ENCODE measurements at places on chromosomes 16 and 17. TPM values are rescaled to one million over a fixed set of nuclear protein-coding genes. Genes with fewer than 3 reads are reported as not detected.

DNA sequence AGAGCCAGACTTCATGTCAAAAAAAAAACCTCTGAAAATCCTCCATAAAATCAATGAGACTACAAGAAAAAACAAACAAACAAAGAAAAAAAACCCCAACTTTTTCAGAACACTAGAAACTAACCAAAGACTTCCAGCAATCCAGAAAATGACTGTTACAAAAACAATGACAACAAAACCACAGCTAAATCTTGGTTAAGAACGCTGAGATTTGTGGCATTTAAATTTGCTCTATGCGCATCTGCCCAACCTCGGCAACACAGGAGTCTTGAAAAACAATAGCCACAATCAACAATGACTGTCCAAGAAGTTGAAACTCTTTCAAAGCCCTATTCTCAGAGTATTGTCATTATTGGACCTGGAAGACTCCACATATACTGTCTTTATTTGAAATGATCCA lies 402.4 kb downstream of the ZFHX3 start:
- DNase-seq: peak; percentile 33
- H3K36me3 ChIP-seq: no peaks in the 10 kb centered on the region
- no peaks in the 10 kb centered on the region for H3K27me3 ChIP-seq
- no peak overlapping the region for H3K4me3 ChIP-seq

Gene RASD1
- 3.7 TPM for total RNA-seq

DNA sequence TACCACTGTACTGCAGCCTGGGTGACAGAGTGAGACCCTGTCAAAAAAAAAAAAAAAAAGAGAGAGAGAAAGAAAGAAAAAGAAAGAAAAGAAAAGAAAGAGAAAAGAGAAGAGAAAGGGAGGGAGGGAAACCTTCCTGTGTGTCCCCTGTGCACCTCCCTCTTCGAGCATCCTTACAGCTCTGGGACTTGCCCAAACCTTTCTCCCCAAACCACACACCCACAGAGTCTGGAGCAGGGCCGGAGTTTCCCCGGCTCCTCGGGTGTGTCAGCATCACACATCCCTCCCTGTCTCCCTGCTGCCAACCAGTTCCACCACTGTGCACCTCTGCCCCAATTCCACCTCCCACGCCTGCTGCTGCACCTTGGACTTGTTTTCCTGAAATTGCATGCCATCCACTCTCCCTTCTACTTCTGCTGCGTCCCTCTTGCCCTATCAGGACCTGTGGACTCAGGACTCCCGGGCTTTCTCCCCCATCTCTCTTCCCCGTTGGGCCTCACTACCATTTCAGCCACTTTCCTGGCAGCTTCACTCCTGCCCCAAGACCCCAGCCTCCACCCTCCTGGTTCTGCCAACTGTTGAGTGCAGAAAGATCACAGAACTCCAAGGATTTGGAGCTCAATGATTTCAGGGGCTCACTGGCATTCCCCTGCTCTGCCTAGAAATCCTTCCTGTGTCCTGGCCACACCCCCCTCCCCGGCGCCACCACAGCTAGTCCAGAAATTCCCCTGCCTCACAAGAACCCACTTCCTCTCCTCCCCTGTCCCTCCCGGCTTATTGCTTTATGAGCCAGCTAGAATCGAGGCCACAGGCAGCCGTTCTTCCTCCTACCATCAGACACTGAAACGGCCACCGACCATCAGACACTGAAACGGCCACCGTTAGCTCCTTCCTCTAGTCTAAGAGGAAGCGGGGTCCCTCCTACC lies 3.7 kb upstream of the CDK3 start:
- H3K4me3 ChIP-seq: no peak overlapping the region
- no peaks in the 10 kb centered on the region for H3K4me1 ChIP-seq
- no peaks in the 10 kb centered on the region for H3K36me3 ChIP-seq

Gene DYNC1LI2
- 113 TPM for total RNA-seq

GRCh38 chr16:31331141-31331764 lies 23.7 kb upstream of the ITGAX start:
- H3K4me3 ChIP-seq: peak overlapping the region; percentile 54
- H3K4me1 ChIP-seq: peaks cover 12% of the 10 kb centered on the region
- H3K36me3 ChIP-seq: no peaks in the 10 kb centered on the region

Gene HOXB1
- not detected for total RNA-seq

- no peak overlapping the region for H3K4me3 ChIP-seq
- no peak overlapping the region for H3K27ac ChIP-seq
- H3K36me3 ChIP-seq: peaks cover 18% of the 10 kb centered on the region
- H3K4me1 ChIP-seq: peaks cover 21% of the 10 kb centered on the region
- no peak for DNase-seq
- H3K27me3 ChIP-seq: peaks cover 6% of the 10 kb centered on the region
These were observed 3.4 kb upstream of the LLGL2 start for GRCh38 chr17:75521951-75522727.

- H3K27ac ChIP-seq: no peak overlapping the region
- peaks cover 46% of the 10 kb centered on the region for H3K27me3 ChIP-seq
- peak; percentile 97 for DNase-seq
- H3K4me1 ChIP-seq: no peaks in the 10 kb centered on the region
These were observed 43.4 kb upstream of the CRHR1 start for GRCh38 chr17:45740553-45741330.

DNA sequence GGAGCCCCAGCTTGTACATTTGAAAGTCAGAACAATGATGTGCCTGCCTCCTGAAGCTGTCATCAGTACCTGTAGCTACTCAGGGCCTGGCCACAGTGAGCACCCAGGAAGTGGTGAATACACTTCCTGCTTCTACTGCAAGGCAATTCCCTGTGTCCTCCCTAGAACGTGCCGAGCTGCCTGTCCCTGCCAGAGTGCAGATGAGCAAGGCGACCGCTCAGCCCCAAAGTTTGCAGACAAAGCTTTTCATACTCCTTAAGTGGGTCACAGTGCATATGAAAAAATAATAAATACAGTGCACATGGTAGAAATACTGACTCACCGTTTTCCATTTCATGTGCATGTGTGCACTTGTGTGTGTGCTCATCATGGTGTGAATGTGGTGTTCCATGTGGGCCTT lies 77.3 kb downstream of the MPRIP start:
- H3K4me1 ChIP-seq: no peaks in the 10 kb centered on the region
- no peaks in the 10 kb centered on the region for H3K27me3 ChIP-seq
- no peak overlapping the region for H3K4me3 ChIP-seq
- H3K27ac ChIP-seq: no peak overlapping the region
- no peaks in the 10 kb centered on the region for H3K36me3 ChIP-seq

- no peak overlapping the region for H3K4me3 ChIP-seq
- H3K4me1 ChIP-seq: peaks cover 8% of the 10 kb centered on the region
These were observed 48.5 kb upstream of the ZCCHC14 start for GRCh38 chr16:87541147-87541871.

DNA sequence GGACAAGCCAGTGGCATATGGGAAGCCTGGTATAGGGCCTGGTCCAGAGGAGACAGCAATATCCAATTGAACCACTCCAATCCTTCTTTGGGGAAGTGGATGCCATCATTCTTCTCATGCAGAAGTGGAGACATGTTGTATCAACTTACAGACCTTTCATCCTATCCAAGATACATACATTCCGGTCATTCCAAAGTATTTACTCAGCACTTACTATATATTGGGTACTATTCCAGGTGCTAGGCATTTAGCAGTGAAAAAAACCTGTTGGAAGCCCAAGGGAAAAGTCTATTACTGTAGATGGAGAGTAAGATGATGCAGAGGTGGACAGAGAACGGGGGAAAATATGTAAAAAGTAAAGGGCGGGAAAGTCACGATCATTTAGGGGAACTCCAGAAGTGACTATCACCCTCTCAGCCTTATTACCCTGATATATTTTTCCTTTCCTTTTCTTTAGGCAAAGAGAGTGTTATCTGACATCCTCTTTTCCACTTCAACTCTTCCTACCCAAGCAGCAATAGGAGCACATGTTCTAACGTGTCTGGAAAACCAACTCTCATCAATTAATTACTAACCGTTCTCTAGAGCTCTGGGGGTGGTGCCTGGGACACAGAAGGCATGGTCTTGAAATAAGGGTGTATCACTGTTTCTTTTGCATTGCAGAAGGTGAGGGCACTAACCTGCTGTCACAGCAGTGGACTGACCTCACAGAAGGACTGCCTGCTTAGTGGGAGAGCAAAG lies 210.1 kb upstream of the MAF start:
- no peaks in the 10 kb centered on the region for H3K36me3 ChIP-seq
- H3K4me3 ChIP-seq: no peak overlapping the region
- H3K27me3 ChIP-seq: no peaks in the 10 kb centered on the region
- no peak overlapping the region for H3K27ac ChIP-seq
- no peaks in the 10 kb centered on the region for H3K4me1 ChIP-seq
- peak; percentile 48 for DNase-seq

Gene ACE
- 5.4 TPM for total RNA-seq

Gene KRT9
- total RNA-seq: not detected

GRCh38 chr17:36869856-36870719 lies 67.2 kb upstream of the LHX1 start:
- H3K27me3 ChIP-seq: no peaks in the 10 kb centered on the region
- H3K36me3 ChIP-seq: no peaks in the 10 kb centered on the region
- no peak overlapping the region for H3K4me3 ChIP-seq
- no peak overlapping the region for H3K27ac ChIP-seq
- H3K4me1 ChIP-seq: no peaks in the 10 kb centered on the region

DNA sequence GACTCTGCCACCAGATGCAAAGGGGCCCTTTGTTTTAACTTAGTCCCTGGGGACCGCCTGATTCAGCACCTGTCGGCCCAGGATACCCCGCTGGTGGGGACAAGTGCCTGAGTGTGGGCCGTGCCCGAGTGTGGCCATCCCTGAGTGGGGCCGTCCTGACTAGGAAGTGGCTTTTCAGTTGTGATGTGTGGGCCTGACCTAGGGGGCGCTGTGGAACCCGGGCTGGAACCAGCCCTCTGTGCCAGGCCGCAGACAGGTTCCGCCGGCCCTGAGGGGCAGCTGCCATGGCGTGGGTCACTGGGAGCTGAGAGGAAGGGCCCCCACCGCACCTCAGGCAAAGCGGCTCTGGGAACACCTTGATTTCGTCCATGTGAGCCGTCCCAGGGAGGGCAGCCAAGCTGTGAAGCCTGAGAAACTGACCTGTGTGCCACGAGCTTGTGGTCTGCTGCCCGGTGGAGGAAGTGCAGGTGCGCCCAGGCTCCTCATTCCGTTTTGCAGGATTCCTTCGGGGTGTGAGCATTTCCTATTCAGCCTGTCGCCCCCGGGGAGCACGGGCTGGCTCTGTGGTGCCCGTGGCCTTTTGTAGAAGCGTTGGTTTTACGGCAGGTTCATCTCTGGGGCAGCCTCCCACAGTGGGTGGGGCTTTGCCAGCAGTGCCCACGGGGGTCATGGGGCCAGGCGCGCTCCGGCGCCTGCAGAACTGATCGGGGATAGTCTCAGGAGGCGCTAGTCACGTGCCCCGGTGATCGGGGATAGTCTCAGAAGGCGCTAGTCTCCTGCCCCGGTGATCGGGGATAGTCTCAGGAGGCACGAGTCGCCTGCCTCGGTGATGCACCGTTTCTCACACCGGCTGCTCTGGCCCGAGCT lies 5.3 kb downstream of the RPL13 start:
- H3K27me3 ChIP-seq: peaks cover 7% of the 10 kb centered on the region
- peak overlapping the region; percentile 92 for H3K27ac ChIP-seq
- peaks cover 31% of the 10 kb centered on the region for H3K4me1 ChIP-seq
- H3K36me3 ChIP-seq: peaks cover 29% of the 10 kb centered on the region
- peak overlapping the region; percentile 99 for H3K4me3 ChIP-seq

Gene ARSG
- total RNA-seq: 9.2 TPM

DNA sequence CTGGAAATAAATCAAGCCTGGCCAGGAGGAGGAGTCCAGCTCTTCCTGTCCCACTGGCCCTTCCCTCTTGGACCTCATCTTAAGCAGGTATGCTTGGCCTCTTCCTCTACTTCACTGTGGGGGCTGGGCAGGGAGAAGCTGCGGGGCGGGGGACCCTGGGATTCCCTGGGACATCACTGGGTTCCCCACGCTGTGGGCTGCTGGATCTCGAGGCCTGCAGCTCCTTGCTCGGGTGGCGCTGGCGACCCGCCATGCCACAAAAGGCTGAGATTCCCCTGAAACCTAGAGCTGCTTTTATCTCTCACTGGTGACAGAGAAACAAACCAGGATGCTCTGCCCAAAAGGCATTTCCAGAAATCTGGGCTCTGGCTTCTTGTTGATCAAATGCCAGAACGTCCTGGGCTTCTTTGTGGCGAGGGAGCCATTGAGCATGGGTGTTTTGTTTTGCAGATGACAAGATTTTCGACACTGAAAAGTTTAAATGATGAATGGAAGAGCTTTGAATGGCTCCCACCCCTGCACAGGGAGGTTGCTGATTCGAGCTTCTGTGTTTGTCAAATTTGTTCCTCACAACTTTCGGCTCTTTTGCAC lies 8.6 kb upstream of the PGS1 start:
- peak overlapping the region; percentile 21 for H3K4me3 ChIP-seq
- peaks cover 66% of the 10 kb centered on the region for H3K4me1 ChIP-seq
- peak overlapping the region; percentile 95 for H3K27ac ChIP-seq
- H3K36me3 ChIP-seq: no peaks in the 10 kb centered on the region
- H3K27me3 ChIP-seq: no peaks in the 10 kb centered on the region
- DNase-seq: peak; percentile 69

Gene SDR42E2
- total RNA-seq: 0.08 TPM

Gene TEKT3
- total RNA-seq: 1.6 TPM

DNA sequence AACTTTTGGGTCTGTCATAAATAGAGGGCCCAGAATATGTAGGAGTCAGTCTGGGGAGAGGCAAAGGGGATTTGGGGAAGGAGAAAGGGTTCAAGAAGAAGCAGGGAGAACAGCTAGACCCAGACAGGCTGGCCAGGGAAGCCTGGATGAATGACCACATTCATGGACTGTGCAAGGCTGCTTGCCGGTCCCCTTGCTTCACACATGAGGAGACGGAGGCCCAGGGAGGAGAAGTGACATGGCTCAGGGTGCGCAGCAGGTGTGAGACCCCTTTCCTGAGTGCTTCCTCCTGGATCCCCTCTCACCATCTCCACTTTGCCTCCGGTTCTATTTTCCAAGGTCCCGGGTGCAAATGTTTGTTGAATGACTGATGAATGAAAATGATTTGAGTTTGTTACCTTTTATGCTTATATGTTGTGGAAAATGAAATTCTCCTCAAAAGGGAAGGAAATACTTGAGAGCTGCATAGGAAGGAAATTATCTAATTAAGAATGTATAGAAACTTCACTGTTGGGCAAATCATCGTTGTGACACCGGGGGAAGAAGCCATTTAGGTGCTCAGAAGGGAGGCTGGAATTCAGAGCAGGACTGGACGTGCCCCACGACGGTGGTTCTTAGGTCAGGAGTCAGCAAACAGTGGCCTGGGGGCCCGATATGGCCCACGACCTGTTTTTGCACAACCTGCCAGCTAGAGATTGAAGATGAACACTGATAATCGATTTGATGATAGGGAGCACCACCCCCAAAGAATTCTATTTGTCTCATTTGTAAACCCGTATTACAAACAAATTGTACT lies 559 bp downstream of the ITGAM start:
- H3K4me3 ChIP-seq: no peak overlapping the region
- no peaks in the 10 kb centered on the region for H3K27me3 ChIP-seq
- no peaks in the 10 kb centered on the region for H3K4me1 ChIP-seq
- DNase-seq: no peak
- H3K27ac ChIP-seq: no peak overlapping the region
- no peaks in the 10 kb centered on the region for H3K36me3 ChIP-seq

GRCh38 chr17:75950421-75950820 lies 9.6 kb upstream of the FBF1 start:
- peaks cover 41% of the 10 kb centered on the region for H3K36me3 ChIP-seq
- peaks cover 10% of the 10 kb centered on the region for H3K4me1 ChIP-seq
- DNase-seq: no peak
- H3K4me3 ChIP-seq: no peak overlapping the region
- H3K27me3 ChIP-seq: no peaks in the 10 kb centered on the region
- no peak overlapping the region for H3K27ac ChIP-seq

Gene C16orf95
- 1.2 TPM for total RNA-seq

GRCh38 chr16:2825049-2825742 lies 4.9 kb upstream of the ZG16B start:
- no peak overlapping the region for H3K4me3 ChIP-seq
- no peak for DNase-seq
- no peak overlapping the region for H3K27ac ChIP-seq
- no peaks in the 10 kb centered on the region for H3K36me3 ChIP-seq
